ENCODE measurements at places on chromosomes 12 and 14.

GRCh38 chr12:66393890-66394289 lies 91.6 kb downstream of the HELB start:
- no peak for DNase-seq

DNA sequence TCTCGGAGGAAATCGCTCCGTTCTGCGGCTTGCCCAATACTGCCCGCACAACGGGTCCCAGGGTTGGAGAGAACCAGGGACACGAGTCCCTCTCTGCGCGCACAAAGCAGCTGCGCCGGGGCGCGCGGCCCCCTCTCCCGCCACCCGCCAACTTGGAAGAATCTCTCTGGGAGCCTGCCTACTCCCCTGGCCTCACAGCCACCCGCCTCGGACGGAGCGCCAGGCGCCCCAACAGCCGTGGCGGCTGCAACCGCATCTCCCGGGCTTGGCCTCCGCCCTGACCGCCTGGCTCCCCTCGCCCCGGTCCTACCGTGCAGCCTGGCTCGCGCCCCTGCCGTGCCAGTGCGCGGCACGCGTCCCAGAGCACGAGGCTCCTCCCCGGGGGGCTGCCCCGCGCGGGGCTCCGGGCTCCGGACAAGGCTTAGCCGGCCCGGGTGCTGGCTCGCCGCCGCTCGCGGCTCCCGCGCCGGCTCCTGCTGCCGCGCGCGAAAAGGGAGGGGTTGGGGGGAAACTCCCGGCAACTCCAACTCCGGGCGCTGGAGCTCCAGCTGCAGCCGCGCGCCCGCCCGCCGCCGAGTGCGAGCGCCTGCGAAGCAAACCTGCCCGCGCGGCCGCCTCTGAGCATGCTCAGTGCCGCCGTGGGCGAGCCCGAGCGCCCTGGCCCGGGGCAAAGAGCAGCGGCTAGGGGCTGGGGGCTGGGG lies at the start of gene STXBP6:
STXBP6 (minus strand) TSS at position 580 of the 701 bp plus-strand sequence. CDS start 75,329 bp downstream, outside the sequence.
- DNase-seq, result no peak

DNA sequence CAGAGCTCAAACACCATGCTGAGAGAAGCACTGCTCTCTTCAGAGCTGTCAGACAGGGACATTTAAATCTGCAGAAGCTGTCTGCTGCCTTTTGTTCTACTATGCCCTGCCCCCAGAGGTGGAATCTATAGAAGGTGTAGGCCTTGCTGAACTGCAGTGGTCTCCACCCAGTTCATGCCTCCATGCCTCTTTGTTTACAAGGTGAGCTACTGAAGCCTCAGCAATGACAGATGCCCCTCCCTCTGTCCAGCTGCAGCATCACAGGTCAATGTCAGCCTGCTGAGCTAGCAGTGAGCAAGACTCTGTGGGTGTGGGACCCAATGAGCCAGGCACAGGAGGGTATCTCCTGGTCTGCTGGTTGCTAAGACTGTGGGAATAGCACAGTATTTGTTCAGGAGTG lies 25.4 kb upstream of the CCDC198 start:
- no peak for DNase-seq

GRCh38 chr12:124493809-124494750 lies 73.3 kb downstream of the NCOR2 start:
- no peak for DNase-seq

DNA sequence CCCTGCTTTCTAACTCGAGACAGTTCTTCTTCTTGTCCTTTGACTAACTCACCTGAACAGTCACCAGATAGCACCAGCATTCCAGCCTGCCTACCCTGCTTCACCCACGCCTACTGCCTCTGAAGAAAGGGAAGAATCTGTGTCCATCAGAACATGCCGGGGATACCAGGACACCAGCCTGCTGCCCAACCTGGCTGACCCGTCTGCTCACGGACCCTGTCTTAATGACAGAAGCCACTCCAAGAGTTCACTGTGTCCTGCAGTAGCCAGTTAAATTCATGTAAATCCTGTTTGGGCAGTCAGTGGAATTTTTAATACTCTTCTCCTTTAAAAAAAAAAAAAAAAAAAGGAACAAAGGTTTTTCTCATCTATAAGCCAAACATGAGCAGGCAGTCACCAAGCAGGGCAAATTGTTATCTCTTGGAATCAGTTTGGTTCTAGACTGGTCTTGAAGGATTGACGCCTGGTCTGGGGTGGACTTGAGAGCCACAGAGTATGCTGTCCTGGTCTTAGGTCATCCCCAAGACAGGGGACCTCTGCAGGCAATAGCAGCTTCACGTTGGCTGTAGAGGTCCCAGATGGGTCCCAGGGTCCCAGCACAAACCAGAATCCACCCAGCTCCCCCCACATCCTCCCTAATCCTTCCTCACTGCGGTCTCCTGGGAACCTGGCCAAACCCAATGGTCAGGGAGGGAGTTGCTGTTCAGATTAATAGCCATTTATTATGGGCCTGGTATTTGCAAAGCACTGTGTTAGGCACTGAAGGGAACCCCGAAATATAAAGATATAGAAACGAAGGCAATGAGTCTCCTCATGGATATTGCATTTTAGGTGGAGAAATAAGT lies 181.1 kb upstream of the HIF1A start:
- DNase-seq, result no peak

GRCh38 chr14:34824826-34825225 lies 50.3 kb downstream of the BAZ1A start:
- DNase-seq, result no peak

DNA sequence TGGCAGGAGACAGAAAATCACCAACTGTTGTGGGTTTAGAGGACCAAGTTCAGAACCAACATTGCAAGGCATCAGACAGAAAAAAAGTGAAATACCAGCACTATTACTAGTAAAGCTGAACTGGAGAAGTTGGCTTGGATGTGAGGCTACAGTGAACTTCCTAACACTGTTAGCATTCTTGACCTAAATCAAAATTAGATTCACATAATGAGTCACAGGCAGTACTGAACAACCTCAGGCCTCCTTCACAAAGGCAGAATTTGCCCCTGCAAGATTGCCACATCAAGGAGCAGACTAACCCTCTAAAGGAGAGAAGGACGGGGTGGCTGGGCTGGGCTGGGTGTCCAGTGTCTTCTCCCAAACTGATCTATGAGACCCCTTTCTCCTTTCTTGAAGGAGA lies 539.7 kb downstream of the SNAPC1 start:
- DNase-seq, result no peak

GRCh38 chr12:213527-213932 lies 427 bp downstream of the SLC6A12 start:
- no peak for DNase-seq

- DNase-seq, result no peak
Observed at GRCh38 chr14:30291216-30291615, 267.7 kb upstream of the G2E3 start.

GRCh38 chr12:111775205-111776193 lies 8.8 kb downstream of the ALDH2 start:
- DNase-seq, result no peak

GRCh38 chr14:102875652-102876051 lies 46.8 kb upstream of the AMN start:
- no peak for DNase-seq

DNA sequence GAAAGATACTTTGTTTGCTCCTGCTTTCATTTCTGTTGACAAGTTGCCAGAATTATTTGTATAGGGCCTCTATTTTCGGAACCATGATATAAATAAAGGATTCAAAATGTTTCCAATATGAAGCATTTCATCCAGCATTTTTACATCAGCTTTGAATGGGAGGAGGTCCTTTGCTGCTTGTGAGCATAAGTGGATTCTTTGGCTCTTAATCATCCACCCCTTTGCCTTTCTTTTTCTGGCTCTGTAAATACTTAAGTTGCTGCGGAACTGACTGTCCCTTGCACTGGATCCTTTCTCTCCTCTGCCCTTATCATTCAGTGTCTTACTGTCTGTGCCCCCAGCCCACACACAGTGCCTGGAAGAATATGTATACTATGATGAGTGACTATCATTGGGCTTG lies 357.3 kb upstream of the RGS6 start:
- no peak for DNase-seq

GRCh38 chr14:65824285-65824977 lies 411.9 kb downstream of the FUT8 start:
- DNase-seq, result peak; percentile 58

DNA sequence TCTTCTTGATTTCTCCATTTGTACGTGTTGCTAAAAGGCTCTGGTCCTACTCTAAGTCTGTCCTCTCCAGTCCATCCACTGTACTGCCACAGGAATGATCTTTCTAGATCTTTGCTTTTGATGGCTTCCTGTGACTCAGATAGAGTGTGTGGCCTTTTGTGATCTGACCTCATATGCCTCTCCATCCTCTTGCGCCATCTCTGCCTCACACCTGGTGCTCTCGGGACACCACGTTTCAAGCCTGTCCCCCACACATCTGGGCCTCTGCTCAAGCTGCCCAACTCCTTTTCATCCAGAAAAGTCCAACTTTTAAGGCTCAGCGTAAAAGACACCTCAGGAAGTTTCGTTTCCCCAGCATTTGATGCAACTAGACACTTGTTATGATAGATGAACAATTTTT lies 39.0 kb downstream of the DCAF4 start:
- no peak for DNase-seq

DNA sequence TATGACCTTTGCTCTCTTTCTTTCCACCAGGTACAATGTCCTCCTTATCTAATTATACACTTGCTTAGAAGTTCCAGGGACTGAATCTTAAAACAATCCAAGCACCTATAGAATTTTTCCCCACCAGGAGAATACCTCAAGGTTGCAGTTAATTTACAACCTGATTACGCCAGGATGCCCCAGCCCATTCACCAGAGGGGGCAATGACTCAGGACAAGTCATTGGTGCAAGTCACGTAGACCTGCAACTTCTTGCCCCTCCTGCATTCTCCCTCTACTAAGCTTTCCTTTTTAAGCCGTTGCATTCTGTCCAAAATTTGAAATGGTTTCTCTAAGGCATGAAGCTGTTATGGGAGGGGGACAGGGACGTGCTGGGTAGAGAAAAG lies 111.1 kb upstream of the SCAF11 start:
- no peak for DNase-seq

DNA sequence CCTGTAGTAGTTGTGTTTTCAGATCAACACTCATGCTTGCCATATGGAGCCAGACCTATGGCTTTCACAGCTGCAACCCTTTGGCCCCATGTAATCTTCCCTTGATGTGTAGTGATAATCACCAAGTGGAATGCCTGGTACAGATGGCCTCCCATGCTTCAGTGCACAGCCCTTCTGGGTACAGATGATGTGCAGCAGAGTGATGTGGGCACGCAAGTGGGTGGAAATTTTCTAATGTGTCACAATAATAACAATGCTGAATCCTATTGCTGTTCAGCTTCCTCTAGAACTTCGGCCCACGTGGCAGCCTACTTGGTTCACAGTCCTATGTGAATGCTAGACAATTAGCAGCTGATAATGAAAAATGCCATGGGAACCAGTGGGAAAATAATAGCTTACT lies 188.1 kb downstream of the SNAPC1 start:
- DNase-seq, result no peak

DNA sequence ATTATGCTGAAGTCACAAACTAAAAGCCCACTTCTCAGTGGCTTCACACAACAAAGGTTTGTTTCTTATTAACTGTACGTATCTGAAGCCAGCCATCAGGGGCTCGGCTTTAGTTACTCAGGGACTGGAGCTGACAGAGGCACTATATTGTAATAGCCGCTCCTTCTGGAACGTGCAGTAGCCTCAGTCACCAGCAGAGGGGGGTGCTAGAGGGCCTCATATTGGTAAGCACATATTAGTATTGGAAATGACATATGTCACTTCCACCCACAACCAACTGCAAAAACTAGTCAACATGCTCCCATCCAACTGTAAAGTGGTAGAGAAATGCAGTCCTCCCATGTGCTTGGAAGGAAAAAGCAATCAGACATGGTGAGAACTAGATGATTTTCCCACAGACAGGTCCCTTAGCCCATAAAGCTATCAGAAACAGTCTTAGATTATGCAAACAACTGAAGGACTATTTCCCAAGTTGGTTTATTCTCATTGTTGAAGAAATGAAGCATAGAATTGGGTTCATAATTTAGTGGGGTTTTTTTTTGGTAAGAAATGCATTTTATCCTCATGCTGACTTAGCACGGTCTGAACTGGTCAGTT lies 183.6 kb upstream of the G2E3 start:
- DNase-seq, result peak; percentile 31

DNA sequence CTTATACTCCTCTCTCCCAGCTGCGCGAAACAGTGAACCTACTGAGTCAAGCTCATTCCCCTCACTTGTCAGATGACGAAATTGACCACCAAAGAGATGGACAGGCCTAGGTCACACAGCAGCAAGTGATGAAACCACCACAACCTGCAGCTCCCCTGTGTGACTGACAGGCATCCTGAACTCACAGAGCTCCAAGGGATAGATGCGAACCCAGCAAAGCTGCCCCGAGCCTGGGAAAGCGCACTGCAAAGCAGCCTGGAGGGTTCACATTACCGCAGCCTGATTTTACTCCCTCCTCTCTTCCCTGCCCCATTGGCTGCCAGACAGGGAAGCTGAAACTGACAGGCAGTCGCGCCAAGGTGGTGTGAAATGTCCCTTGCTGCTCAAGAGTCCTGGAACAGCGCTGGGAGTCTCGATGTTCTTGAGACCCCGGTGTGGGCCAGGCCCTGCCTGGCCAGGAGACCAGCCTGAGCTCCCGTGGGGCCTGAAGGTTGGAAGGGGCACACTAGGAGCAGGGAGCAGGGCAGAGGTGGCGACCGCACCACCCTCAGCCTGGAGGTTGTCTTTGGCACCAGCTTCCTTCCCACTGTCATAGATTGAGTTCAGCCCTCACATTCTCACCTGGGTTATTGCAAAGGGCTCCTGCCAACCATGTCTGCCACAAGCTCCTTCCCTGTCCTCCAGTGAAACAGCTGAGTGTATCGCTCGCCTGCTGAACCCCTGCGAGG lies 36.3 kb downstream of the SNRNP35 start:
- no peak for DNase-seq

GRCh38 chr12:120739031-120739762 lies 13.6 kb downstream of the ACADS start:
- DNase-seq, result no peak

GRCh38 chr12:119266963-119267362 lies 67.6 kb upstream of the CCDC60 start:
- no peak for DNase-seq

GRCh38 chr12:114674251-114675047 lies 9.5 kb downstream of the TBX3 start:
- DNase-seq, result no peak

All from activated gamma-delta T cell treated with Interleukin-2 at 50 U/mL for 16 hours (primary cell).